T-helper 2 cell treated with Interferon-gamma antibody and Interleukin-4, amounts not matched to agents 5 μg/mL and 100 μg/mL, for 36 hours (primary cell): ENCODE measurements at places on chromosomes 7 and 10.

- DNase-seq, result no peak
Observed at GRCh38 chr10:11401264-11402235, 209.9 kb downstream of the USP6NL start.

- DNase-seq, result no peak
Observed at GRCh38 chr10:112816891-112817290, 133.2 kb upstream of the TCF7L2 start.

DNA sequence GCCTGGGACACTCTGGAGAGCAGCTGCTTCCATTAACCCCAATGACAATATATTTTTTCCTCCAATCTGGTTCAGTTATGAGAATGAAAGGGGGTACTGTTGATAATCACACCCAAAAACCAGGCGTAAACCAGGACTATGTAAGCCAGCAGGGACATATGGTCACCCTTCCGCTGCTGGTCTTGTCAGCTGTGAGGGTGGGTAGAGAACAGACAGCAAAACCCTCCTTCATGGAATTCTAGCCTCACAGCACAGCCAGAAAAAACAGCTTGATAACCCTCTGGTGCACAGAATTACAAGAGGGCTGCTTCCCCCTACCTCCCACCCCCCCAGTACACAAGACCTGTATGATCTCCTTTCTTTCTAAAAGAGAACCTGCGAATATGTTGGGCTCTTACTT, 368.8 kb upstream of the ZMIZ1 start:
- no peak for DNase-seq

GRCh38 chr7:83547526-83547925, 101.4 kb downstream of the SEMA3E start:
- DNase-seq, result no peak

- no peak for DNase-seq
Observed at GRCh38 chr7:158772916-158773315, 56.4 kb downstream of the ESYT2 start.
